ENCODE measurements at places on chromosomes 16 and 17. TPM values are rescaled to one million over a fixed set of nuclear protein-coding genes. Genes with fewer than 3 reads are reported as not detected.

IKZF3 gene
- 3.8 TPM for total RNA-seq

FAM171A2 gene
- total RNA-seq = 2.0 TPM

C1QTNF8 gene
- 1.3 TPM for total RNA-seq

MMP2 gene
- total RNA-seq = 111 TPM

RNF112 gene
- 8.1 TPM for total RNA-seq

PYDC1 gene
- total RNA-seq = not detected

TSPAN10 gene
- total RNA-seq = 1.3 TPM

DNA sequence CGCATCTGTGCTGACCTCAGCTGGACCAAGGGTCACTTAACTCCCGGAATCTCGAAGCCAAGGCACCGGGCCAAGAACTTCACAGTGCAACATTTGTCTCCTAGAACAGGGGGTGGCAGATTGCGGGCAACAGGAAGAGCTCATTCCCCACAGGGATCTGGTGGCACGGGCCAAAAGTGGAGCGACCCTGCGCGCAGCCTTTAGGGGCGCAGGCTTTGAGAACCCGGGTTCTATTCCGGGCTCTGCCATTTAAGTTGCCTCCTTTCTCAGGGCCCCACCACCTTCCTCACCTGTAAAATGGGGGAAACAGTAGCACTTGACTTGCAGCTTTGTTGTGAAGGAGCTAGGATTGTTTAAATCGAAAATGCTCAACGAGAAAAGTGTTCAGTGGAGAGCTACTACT lies 651 bp downstream of the SHMT1 start:
- H3K4me3 ChIP-seq = peak overlapping the region; percentile 93
- no peaks in the 10 kb centered on the region for H3K36me3 ChIP-seq
- H3K4me1 ChIP-seq = peaks cover 7% of the 10 kb centered on the region
- no peaks in the 10 kb centered on the region for H3K27me3 ChIP-seq
- H3K27ac ChIP-seq = peak overlapping the region; percentile 46

DNA sequence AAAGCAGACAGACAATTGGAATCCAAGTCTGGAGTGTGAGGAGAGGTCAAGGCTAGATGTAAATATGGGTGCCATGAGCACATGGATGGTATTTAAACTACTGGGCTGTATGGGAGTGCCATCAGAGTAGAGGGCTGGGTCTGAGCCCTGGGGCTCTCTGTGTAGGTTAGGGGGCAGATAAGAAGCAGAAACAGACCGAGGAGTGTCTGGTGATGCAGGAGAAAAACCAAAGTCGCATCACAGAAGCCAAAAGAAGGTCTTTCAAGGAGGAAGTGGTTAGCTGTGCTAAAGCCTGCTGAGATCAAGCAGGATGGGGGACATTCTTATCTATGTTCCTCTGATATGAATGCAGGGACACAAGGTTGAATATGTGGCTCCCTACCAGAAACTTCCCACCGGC lies 1.9 kb downstream of the TSEN54 start:
- H3K4me1 ChIP-seq = peaks cover 27% of the 10 kb centered on the region
- no peak overlapping the region for H3K4me3 ChIP-seq
- H3K36me3 ChIP-seq = peaks cover 3% of the 10 kb centered on the region
- no peaks in the 10 kb centered on the region for H3K27me3 ChIP-seq
- no peak overlapping the region for H3K27ac ChIP-seq

DNA sequence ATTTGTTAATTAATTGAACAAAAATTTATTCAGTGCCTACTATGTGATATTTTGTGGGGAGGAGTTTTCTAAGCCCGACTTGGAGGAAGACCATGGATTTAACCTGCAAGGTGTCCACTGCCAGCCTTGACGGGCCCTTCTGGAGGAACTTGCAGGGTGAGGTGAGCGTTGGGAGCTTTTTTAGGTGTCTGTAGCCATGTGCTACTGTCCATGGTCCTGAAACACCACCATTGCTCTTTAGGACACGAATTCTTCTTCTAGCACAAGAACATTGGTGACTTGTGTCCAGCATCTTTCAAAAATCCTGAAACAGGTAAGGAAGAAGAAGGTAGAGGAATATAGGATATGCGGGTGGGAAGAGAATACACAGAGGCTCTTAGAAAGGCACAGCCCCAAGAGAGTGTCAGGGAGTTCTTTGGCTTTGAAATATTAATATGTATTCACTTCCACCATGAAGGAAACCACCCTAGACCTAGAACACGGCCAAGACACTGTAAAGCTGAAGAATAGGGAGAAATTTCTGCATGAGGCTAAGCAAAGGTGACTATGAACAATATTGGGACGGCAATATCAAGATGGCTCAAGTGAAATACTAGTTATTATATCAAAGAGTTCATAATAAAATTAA lies 27.9 kb upstream of the OR4D1 start:
- H3K27ac ChIP-seq = no peak overlapping the region
- no peaks in the 10 kb centered on the region for H3K4me1 ChIP-seq
- no peaks in the 10 kb centered on the region for H3K27me3 ChIP-seq
- H3K4me3 ChIP-seq = no peak overlapping the region

DNA sequence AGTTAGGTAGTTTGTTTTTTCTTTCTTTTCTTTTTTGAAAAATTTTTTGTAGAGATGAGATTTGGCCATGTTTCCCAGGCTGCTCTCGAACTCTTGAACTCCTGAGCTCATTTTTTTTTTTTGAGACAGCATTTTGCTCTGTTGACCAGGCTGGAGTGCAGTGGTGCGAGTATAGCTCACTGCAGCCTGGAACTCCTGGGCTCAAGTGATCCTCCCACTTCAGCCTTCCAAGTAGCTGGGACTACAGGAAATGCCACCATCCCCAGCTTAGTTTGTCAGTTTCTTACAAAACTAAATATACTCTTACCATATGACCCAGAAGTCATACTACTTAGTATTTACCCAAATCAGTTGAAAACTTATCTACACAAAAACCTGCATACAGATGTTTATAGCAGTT lies 14.4 kb upstream of the FBXO47 start:
- H3K36me3 ChIP-seq = no peaks in the 10 kb centered on the region
- H3K27ac ChIP-seq = no peak overlapping the region
- no peaks in the 10 kb centered on the region for H3K27me3 ChIP-seq
- no peaks in the 10 kb centered on the region for H3K4me1 ChIP-seq

- no peaks in the 10 kb centered on the region for H3K4me1 ChIP-seq
- H3K27ac ChIP-seq = no peak overlapping the region
- no peak overlapping the region for H3K4me3 ChIP-seq
Measured at GRCh38 chr17:29078183-29079045, 35.5 kb downstream of the PIPOX start.

DNA sequence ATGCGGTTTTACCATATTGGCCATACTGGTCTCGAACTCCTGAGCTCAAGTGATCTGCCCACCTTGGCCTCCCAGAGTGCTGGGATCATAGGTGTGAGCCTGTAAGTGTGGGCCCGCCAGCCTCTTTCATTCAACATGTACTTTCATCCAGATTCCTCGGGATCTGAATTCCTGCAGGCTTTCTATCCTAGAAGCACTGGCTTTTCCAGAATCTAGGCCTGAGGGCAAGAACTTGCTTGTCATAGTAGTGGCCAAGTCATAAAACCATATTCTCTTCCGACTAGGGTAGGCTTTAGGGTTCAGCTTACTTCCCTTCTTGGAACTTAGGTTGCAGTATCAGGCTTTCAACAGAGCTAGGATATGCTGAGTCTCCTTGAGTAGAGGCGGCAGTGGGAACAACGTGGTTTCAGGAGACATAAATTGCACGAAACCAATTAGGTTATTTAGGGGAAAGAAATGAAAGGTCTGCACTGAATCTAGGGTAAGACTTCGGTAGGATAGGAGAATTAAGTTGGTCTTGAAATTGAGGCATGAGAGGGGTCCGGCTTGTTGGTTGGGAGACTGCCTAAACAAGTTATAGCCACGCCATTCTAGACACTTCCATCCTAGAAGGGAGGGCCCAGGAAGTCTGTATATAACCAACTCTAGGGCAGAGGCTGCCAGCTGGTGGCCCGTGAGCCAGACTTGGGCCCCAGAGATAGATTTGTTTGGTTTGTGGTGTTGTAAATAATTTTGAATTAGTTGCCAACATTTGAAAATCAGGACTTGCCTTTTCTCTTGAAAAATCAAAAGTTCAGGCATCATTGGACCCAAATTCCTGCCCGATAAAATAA lies 15.6 kb downstream of the SLC7A6 start:
- H3K36me3 ChIP-seq = no peaks in the 10 kb centered on the region
- no peaks in the 10 kb centered on the region for H3K27me3 ChIP-seq
- no peak for DNase-seq
- H3K27ac ChIP-seq = no peak overlapping the region

DNA sequence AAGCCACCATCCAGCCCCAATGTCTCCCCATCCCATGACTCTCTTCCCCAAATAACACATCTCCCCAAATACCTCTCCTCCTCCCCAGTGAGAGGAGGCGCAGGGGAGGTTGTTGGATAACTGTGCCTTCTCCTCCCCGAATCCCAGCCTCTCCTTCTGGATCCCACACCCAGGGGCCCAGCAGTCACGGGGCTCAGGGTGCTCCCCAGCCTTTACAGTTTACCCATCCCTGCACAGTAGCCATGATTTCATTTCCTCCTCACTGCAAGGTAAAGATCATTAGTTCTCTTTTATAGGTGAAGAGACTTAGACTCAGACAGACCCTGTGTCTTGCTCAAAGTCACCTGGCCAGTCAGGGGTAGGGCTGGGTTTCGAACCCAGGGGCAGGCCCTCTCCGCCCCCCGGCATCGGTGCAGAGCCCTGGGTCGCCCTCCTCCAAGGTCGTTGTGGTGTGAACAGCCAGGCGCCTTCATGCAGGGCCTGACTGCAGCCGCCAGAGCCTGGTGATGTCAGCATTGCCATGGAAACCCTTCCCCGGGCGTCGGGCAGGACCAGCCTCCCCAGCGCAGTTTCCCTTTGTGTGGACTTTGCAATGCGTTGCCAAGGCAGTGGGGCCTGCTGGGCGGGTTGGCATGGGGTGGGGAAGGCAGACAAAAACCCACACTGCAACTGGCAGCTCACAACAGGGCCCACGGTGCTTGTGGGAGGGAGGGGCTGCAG lies 53.3 kb upstream of the TOB1 start:
- DNase-seq = peak; percentile 85
- H3K4me3 ChIP-seq = no peak overlapping the region
- no peak overlapping the region for H3K27ac ChIP-seq
- no peaks in the 10 kb centered on the region for H3K36me3 ChIP-seq
- H3K4me1 ChIP-seq = peaks cover 8% of the 10 kb centered on the region
- H3K27me3 ChIP-seq = no peaks in the 10 kb centered on the region

- no peak for DNase-seq
- no peaks in the 10 kb centered on the region for H3K36me3 ChIP-seq
- H3K27me3 ChIP-seq = no peaks in the 10 kb centered on the region
- peaks cover 2% of the 10 kb centered on the region for H3K4me1 ChIP-seq
- no peak overlapping the region for H3K4me3 ChIP-seq
Measured at GRCh38 chr17:43611230-43611969, 50.3 kb downstream of the MEOX1 start.

- no peaks in the 10 kb centered on the region for H3K27me3 ChIP-seq
- peaks cover 4% of the 10 kb centered on the region for H3K4me1 ChIP-seq
- H3K36me3 ChIP-seq = no peaks in the 10 kb centered on the region
- no peak overlapping the region for H3K4me3 ChIP-seq
Measured at GRCh38 chr16:66728804-66729203, 22.6 kb downstream of the DYNC1LI2 start.

GRCh38 chr17:57413848-57414651 lies 157.7 kb downstream of the MSI2 start:
- DNase-seq = no peak
- peaks cover 10% of the 10 kb centered on the region for H3K4me1 ChIP-seq
- no peak overlapping the region for H3K27ac ChIP-seq

GRCh38 chr16:13992976-13993375 lies 73.0 kb downstream of the ERCC4 start:
- no peak overlapping the region for H3K27ac ChIP-seq
- H3K27me3 ChIP-seq = no peaks in the 10 kb centered on the region
- no peaks in the 10 kb centered on the region for H3K4me1 ChIP-seq
- H3K36me3 ChIP-seq = no peaks in the 10 kb centered on the region
- no peak for DNase-seq

DNA sequence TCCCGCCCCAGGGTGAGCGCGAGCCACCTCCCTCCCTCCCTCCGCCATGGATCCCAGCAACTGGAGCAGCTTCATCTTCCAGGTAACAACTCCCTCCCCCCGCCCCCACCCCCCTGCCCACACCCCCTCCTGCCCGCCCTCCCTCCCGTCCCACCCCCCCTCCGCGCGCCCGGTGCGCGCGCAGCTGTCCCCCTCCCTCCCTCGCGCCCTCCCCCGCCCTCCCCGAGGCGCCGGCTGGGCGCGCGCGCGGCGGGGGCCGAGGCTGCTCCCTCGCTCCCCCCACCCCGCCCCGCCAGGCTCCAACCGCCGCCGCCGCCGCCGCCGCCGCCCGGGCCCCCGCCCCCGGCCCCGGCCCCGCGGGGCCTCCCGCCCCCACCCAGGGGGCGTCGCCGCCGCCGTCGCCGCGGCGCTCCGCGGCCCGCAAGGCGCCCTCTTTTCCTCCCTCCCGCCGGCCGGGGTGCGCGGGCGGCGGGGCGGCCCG lies at the start of gene MAZ:
MAZ (plus strand) TSS at position 431 of the 481 bp plus-strand sequence. CDS start 173 bp downstream, outside the sequence.
- H3K4me1 ChIP-seq = peaks cover 46% of the 10 kb centered on the region
- H3K27me3 ChIP-seq = no peaks in the 10 kb centered on the region
- peak within 1 kb of the TSS; percentile 96 for H3K27ac ChIP-seq
- peak within 1 kb of the TSS; percentile 66 for H3K4me3 ChIP-seq
- H3K36me3 ChIP-seq = no peaks in the 10 kb centered on the region

- no peak overlapping the region for H3K4me3 ChIP-seq
- no peak overlapping the region for H3K27ac ChIP-seq
- no peaks in the 10 kb centered on the region for H3K4me1 ChIP-seq
- DNase-seq = no peak
Measured at GRCh38 chr17:21223086-21223485, 9.1 kb upstream of the TMEM11 start.

- DNase-seq = peak; percentile 70
- H3K4me3 ChIP-seq = no peak overlapping the region
- H3K27ac ChIP-seq = no peak overlapping the region
- no peaks in the 10 kb centered on the region for H3K36me3 ChIP-seq
- no peaks in the 10 kb centered on the region for H3K27me3 ChIP-seq
Measured at GRCh38 chr16:5615868-5616642, 518.5 kb upstream of the EEF2KMT start.

DNA sequence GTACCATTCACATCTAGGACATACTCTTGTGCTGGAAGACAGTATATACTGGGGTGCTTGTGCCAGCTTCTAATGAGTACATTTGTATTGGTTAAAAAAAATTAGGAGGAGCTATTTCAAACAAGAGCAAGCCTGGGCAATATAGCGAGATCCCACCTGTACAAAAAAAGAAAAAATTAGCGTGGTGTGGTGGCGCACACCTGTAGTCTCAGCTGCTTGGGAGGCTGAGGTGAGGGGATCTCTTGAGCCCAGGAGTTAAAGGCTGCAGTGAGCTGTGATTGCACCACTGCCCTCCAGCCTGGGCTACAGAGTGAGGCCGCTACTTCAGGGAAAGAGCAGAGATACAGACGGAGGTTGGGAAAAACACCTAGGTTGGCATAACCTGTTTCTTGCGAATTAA lies 1.2 kb downstream of the MRTFB start:
- no peaks in the 10 kb centered on the region for H3K36me3 ChIP-seq
- H3K4me1 ChIP-seq = peaks cover 5% of the 10 kb centered on the region
- no peak overlapping the region for H3K4me3 ChIP-seq
- H3K27ac ChIP-seq = peak overlapping the region; percentile 91
- DNase-seq = no peak

GRCh38 chr17:76405967-76406647 lies 21.7 kb downstream of the SPHK1 start:
- peak overlapping the region; percentile 36 for H3K27ac ChIP-seq
- DNase-seq = peak; percentile 75
- H3K27me3 ChIP-seq = no peaks in the 10 kb centered on the region
- H3K4me1 ChIP-seq = peaks cover 21% of the 10 kb centered on the region
- no peaks in the 10 kb centered on the region for H3K36me3 ChIP-seq

Measured in testis (tissue), 5 donors.